ENCODE measurements at places on chromosomes 2 and 18. TPM values are rescaled to one million over a fixed set of nuclear protein-coding genes. Genes with fewer than 3 reads are reported as not detected.

GRCh38 chr2:216557413-216557812, 58.8 kb downstream of the RPL37A start:
- H3K27ac ChIP-seq = no peak overlapping the region
- no peaks in the 10 kb centered on the region for H3K36me3 ChIP-seq
- no peaks in the 10 kb centered on the region for H3K4me1 ChIP-seq
- DNase-seq = no peak

DNA sequence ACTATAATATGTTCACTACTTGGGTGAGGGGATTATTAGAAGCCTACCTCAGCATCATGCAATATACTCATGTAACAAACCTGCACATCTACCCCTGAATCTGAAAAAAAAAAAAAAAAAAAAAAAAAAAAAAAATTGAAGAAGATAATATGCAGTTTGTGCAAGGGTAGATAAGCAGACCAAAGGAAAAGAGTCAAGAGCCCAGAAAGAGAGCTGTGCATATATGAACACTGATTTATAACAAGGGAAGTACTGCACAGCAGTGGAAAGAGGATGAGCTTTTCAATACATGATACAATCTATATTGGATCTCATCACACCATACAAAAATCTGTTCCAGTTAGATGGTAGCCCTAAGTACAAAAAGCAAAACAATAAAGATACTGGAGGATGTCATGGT, 82.6 kb upstream of the MYO3B start:
- no peak for DNase-seq
- no peak overlapping the region for H3K4me3 ChIP-seq

DNA sequence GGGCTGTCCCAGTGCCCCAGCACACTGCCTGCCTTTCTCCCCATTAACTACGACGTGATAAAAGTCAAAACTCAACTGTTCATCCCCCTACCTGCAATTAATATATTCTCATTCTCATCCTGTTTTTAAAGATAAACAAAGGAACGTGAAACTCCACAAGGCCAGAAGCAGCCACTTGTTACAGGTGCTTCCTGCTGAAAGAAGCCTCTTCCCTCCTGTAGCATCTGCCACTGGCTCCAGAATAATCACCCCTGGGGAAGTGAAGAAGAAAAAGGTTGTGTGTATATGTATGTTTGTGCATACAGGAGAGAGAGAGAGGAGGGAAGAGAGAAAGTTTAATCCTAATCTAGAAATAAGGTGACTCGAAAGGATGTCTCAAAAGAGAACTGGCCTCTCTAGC, 27.1 kb downstream of the KIAA2012 start:
- no peak overlapping the region for H3K27ac ChIP-seq
- H3K4me1 ChIP-seq = no peaks in the 10 kb centered on the region
- no peak overlapping the region for H3K4me3 ChIP-seq
- DNase-seq = no peak
- H3K36me3 ChIP-seq = no peaks in the 10 kb centered on the region

DNA sequence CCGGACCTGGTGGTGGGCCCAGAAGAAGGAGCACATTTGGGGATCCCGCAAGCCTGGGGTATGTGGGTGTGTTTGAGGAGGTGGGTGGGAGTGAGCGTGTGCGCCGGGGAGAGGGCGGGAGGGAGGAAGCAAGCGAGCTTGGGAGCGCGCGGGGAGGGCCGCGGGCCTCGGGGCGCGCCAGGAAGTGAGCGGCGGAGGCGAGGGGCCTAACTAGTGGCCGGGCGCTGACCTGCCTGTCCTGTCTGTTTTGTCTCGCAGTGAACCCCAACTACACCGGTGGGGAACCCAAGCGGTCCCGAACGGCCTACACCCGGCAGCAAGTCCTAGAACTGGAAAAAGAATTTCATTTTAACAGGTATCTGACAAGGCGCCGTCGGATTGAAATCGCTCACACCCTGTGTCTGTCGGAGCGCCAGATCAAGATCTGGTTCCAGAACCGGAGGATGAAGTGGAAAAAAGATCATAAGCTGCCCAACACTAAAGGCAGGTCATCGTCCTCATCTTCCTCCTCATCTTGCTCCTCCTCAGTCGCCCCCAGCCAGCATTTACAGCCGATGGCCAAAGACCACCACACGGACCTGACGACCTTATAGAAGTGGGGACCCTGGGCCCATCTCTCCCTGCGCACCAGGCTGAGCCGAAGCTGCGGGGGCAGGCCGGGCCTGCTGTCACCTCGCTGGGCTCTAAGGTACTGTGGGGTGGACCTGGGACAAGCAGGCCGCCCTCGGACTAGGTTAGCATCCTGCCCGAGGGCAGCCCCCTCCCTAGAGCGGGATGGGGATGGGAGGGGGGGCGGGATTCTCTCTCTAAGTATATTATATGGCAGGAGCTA, 1.2 kb downstream of the HOXD4 start:
- no peak overlapping the region for H3K27ac ChIP-seq
- H3K27me3 ChIP-seq = peaks cover 12% of the 10 kb centered on the region
- H3K36me3 ChIP-seq = no peaks in the 10 kb centered on the region
- DNase-seq = no peak

GRCh38 chr2:101837354-101837753, 139.8 kb downstream of the MAP4K4 start:
- no peak overlapping the region for H3K4me3 ChIP-seq
- peaks cover 37% of the 10 kb centered on the region for H3K36me3 ChIP-seq
- DNase-seq = no peak
- H3K27me3 ChIP-seq = no peaks in the 10 kb centered on the region

DNA sequence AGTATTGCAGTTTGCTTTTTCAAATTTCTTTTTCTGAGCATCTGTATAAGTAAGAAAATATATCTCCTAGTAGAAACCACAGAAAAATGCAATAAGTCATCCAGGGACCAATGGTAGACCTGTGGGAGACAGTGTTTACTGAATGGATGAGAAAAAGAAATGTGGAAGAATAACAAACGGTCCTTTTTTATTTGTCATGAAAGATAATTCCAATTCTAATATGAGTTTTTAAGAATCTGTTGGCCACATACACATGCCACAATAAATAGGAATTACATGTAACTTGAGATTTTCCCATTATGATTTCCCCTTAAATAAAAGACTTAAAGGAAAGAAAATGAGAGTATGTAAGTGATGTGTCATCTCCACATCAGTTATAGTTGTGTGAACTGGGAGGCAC, 107.7 kb upstream of the RAB27B start:
- H3K27me3 ChIP-seq = no peaks in the 10 kb centered on the region
- H3K27ac ChIP-seq = no peak overlapping the region
- no peaks in the 10 kb centered on the region for H3K36me3 ChIP-seq
- no peak for DNase-seq

DNA sequence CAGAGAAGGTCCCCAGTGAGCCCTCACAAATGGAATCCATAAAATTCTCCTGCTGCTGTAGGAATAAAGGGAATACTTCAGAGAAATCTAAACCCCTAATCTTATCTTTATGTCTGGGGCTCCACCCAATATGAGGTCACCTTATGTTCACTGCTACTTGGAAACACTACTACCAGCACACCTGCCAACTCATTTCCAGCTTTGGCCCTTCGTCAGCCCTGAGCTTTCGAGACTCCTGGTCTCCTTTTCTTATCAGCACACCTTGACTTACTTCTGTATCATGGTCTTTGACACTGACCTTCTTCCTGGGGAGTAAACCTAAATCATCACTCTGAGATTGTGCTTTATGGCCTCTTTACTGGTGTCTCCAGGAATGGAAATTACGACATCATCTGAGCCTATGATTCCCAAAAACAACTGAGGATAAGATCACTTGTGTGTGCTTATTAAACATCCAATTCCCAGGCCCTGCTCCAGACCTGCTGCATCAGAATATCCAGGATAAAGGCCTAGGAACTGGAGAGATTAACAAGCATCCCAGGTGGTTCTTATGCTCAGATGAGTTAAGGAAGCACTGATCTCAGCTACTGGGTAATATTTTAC, 22.2 kb upstream of the ASNSD1 start:
- H3K36me3 ChIP-seq = no peaks in the 10 kb centered on the region
- no peaks in the 10 kb centered on the region for H3K4me1 ChIP-seq
- no peak overlapping the region for H3K27ac ChIP-seq

DNA sequence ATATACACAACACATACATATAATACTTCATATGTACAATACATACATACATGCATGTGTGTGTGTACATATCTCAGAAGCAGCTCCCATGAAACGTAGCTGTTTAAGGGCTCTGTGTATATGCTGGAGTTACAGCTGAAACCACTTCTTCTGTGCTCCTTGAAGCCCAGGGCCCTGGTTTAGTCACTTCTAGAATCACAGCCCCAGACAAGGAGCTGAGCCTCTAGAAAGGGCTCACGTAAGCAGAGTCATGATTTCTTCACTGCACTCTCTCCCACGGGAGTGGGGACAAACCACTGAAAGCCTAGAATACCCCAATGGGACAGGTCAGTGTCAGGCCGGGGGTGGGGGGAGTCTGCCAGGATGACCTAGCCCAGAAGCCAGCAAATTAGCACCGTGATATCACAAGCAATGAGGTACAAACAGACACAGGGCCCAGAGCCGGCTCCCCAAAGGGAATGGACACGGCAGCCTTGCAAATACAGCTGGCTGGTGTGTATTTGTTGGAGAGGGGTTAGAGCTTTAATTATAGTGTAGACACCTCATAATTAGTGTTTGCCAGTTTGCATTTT, 90.3 kb downstream of the C1QL2 start:
- H3K4me3 ChIP-seq = no peak overlapping the region
- DNase-seq = no peak
- no peaks in the 10 kb centered on the region for H3K36me3 ChIP-seq
- no peak overlapping the region for H3K27ac ChIP-seq

GRCh38 chr2:189163889-189164288, 15.7 kb downstream of the COL5A2 start:
- no peaks in the 10 kb centered on the region for H3K36me3 ChIP-seq
- DNase-seq = no peak
- no peak overlapping the region for H3K4me3 ChIP-seq
- no peaks in the 10 kb centered on the region for H3K27me3 ChIP-seq

DNA sequence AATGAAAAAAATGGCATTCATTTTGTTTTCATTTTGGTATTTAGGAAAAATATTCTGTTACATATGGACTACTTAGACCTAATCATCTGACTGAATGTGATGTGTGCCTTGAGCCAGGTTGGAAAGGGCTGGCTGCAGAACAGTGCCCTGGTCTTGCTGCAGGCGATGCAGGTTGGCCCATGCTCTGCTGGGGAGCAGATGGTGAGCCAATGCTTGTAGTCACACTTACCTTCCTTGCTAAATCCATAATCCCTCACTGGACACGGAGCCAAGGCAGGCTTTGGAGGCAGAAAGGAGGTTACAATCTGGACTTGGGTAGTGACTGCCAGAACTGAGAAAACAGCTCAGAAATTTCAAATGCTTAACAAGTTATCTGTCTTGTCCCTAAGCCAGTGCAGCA, 228.7 kb downstream of the ARHGAP15 start:
- DNase-seq = no peak
- H3K36me3 ChIP-seq = no peaks in the 10 kb centered on the region
- H3K27me3 ChIP-seq = no peaks in the 10 kb centered on the region
- no peak overlapping the region for H3K27ac ChIP-seq
- no peak overlapping the region for H3K4me3 ChIP-seq

- no peaks in the 10 kb centered on the region for H3K4me1 ChIP-seq
- no peaks in the 10 kb centered on the region for H3K27me3 ChIP-seq
- no peaks in the 10 kb centered on the region for H3K36me3 ChIP-seq
- H3K27ac ChIP-seq = no peak overlapping the region
- DNase-seq = no peak
- no peak overlapping the region for H3K4me3 ChIP-seq
These were observed 53.9 kb downstream of the PRKRA start for GRCh38 chr2:178397002-178397605.

GRCh38 chr2:88067189-88067588, 436 bp upstream of the SMYD1 start:
- DNase-seq = no peak
- H3K36me3 ChIP-seq = no peaks in the 10 kb centered on the region
- no peak overlapping the region for H3K4me3 ChIP-seq
- H3K4me1 ChIP-seq = no peaks in the 10 kb centered on the region
- H3K27me3 ChIP-seq = no peaks in the 10 kb centered on the region

DNA sequence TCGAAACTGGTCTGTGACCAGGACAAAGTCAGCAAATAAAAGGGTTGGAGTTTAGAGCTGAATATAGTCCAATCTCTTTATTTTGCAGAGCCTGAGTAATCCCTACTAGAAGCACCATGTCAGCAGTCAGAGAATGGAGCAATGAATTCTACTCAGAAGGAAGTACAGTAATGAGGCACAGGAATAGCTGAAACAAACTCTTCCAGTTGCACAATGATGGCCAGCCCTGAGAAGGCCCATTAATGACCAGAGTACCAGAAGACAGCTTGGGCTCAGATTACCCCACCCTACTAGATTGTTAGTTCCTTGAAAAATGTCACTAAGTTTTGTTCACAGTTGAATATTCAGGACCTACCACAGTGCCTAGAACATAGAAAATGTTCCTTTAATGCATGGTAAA, 40.3 kb upstream of the SCG2 start:
- H3K27ac ChIP-seq = no peak overlapping the region
- no peaks in the 10 kb centered on the region for H3K4me1 ChIP-seq
- H3K4me3 ChIP-seq = no peak overlapping the region
- no peak for DNase-seq

GRCh38 chr18:55404832-55405465, 183.0 kb downstream of the TCF4 start:
- H3K36me3 ChIP-seq = no peaks in the 10 kb centered on the region
- no peaks in the 10 kb centered on the region for H3K27me3 ChIP-seq
- no peak for DNase-seq
- no peaks in the 10 kb centered on the region for H3K4me1 ChIP-seq
- no peak overlapping the region for H3K4me3 ChIP-seq

DNA sequence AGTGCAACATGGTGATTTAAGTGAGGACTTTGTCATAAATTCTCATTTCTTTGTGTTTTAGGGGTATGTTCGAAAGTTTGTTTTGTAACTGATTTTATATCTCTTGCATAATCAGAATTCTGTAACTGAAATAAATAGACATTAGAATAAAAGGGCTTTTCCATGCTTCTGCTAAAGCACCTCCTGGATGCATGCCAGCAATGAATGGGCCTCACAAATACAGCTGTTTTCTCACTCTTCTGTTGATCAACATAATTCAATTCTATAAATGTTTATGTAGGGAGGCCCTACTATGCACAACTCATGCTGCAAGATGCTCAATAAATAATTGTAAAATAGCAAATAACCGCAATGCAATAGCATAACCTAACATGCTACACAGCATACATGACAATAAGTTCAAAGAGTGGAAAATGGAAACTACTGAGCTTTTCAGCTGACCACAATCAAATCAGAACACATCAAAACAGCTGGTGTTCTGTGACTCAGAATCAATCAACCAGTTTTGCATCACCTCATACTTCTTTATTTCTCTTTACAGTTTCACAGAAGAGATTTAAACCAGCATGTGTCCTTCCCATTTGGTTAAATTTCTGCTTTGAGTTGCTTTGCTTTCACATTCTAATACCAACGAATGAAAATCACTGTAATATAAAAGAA, 11.0 kb downstream of the CDH7 start:
- H3K36me3 ChIP-seq = no peaks in the 10 kb centered on the region
- H3K4me3 ChIP-seq = no peak overlapping the region
- no peaks in the 10 kb centered on the region for H3K4me1 ChIP-seq
- H3K27ac ChIP-seq = no peak overlapping the region
- no peaks in the 10 kb centered on the region for H3K27me3 ChIP-seq
- DNase-seq = no peak

GRCh38 chr2:21422050-21422449, 298.3 kb downstream of the TDRD15 start:
- no peaks in the 10 kb centered on the region for H3K27me3 ChIP-seq
- H3K36me3 ChIP-seq = no peaks in the 10 kb centered on the region
- H3K27ac ChIP-seq = no peak overlapping the region
- no peak overlapping the region for H3K4me3 ChIP-seq
- DNase-seq = peak; percentile 45

The RGPD8 gene
- 7.2 TPM for total RNA-seq

The IL1RN gene
- total RNA-seq = 3.9 TPM

The MYO3B gene
- 0.05 TPM for total RNA-seq

The DSG2 gene
- total RNA-seq = 13.9 TPM

The TRAF3IP1 gene
- 4.7 TPM for total RNA-seq

The IL1F10 gene
- total RNA-seq = not detected
